ENCODE measurements at places on chromosomes 2 and 18.

- no peak for DNase-seq
These were observed 360.6 kb downstream of the RND3 start for GRCh38 chr2:150126839-150127238.

DNA sequence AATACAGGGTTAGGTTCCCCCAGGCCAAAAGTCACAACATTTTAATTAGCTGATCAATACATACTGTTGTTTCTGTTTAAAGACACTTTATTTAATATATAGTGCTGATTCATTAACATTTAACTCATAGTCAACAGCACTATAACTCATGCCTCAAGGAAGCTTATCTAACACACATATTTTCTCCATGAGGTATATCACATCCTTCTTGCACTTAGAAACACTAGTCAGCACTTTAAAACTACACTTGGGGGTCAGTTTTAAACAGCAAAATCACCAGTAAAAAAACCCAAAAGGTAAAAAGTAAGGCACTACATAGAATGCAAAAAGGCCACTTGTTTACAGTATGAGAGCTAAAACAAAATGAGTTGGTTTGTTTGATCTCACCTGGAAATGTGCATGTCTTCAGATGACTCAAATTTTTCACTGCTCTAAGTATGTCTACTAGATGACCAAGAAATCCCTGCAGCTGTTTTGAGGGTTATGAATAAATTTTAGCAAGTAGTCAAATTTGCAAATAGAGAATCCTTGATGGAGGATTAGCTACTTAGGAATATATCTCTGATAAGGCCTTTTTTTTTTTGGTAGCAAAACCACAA lies 54.1 kb upstream of the EPB41L5 start:
- no peak for DNase-seq

DNA sequence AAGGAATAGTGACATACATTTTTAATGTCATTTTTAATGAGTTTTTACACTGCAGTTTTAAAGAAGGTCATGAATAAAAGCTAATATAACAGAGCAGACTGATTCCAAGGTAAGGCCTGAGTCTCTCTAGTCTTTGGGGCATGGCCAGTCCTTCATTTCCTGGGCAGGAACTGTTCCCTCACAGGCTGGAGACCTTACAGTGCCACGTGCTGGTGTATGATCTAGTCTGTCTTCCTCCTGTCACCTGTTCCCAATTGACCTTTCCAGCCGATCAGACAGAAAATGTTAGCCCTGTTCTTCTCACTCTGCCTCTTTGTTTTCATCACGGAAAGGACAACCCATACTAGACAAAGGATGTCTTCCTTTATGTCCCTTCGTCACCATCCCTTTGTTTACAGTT lies 33.6 kb downstream of the ZCCHC2 start:
- no peak for DNase-seq

- DNase-seq: no peak
These were observed 403 bp downstream of the PNO1 start for GRCh38 chr2:68158134-68158447.

GRCh38 chr2:7840651-7841380 lies 841.0 kb upstream of the ID2 start:
- DNase-seq: no peak

DNA sequence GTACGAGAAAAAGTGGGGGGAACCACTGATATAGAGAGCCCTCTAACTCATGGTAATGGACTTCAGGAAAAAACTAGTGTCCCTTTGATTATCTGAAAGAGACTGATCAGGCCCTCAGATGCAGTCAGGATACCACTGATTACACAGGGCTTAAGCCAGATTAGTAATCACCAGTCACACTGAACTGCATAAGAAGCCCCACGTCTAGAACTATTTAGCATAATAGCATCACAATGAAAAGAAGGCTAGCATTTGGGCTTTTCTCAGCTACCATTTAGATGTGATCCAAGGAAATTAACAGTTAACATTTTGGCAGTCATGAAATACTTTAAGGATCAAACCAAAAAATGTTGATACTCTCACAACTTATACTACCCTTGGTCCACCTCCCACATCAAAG lies 813.1 kb upstream of the POU3F3 start:
- DNase-seq: no peak

- DNase-seq: no peak
These were observed 2.5 kb downstream of the CHN1 start for GRCh38 chr2:175002547-175003274.

- no peak for DNase-seq
These were observed 33.3 kb downstream of the CCDC85A start for GRCh38 chr2:56217106-56217505.

GRCh38 chr18:48904091-48904490 lies 46.7 kb downstream of the SMAD7 start:
- no peak for DNase-seq

DNA sequence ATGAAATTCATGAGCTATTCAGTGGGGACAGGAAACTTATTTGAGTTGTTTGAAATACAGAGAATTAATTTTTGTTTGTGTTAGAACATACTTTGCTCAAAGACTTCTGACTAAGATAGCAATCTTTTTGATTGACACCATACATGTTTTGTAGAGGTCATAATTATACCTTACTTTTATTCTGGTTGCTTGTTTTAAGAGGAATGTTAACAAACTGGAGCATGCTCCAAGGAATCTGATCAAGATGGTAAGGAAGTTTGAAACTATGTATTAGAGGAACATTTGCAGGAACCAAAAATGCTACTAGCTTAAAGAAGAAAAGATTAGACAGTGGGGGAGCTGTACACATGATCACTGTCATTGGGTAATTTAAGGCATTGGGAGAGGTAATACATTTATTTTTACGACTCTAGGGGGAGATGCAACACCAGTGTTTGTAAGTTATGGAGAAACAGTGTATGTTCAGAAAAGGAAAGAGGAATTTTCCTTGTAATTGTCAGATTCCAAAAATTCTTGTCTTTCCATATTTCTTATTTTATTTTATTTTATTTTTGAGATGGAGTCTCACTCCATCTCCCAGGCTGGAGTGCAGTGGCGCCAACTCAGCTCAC lies 8.0 kb downstream of the AGFG1 start:
- no peak for DNase-seq

DNA sequence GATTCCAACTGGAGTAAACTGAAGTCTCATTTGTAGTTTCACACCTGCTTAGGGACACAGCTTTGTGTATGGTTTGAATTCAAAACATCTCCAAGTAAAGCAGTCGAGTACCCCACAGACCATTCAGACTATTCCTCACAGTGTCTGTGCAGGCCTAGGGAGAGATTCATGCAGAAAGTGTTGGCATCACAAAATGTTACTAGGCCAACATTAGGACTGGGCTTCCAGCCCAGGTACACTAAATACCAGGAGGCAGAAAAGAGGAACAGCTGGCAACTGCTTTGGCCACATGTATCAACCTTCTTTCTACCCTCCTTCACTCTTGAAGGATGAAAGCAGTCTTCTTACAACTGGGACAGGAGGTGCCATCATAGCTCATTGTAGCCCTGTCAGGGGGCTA lies 270.4 kb upstream of the TMEFF2 start:
- DNase-seq: no peak

GRCh38 chr18:49743117-49743567 lies 70.2 kb downstream of the ACAA2 start:
- no peak for DNase-seq

DNA sequence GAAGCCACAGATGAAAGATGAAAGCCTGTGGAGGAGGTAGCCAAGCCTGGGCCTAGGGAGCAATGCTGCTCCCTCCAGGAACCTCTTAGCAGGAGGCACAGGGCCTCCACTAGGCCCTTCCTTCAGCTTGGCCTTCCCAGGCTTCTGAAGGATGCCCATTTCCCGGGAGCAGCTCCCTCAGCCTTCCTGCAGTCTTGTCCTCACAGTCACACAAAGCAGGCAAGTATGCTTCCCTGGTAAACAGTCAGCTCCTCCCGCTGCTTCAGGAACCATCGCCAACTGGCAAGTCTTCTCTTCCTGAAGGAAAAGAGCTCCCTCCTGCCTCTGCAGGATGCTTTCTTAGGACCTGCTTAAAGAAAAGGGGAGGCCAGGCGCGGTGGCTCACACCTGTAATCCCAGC lies 53.2 kb downstream of the SMAD7 start:
- DNase-seq: no peak

DNA sequence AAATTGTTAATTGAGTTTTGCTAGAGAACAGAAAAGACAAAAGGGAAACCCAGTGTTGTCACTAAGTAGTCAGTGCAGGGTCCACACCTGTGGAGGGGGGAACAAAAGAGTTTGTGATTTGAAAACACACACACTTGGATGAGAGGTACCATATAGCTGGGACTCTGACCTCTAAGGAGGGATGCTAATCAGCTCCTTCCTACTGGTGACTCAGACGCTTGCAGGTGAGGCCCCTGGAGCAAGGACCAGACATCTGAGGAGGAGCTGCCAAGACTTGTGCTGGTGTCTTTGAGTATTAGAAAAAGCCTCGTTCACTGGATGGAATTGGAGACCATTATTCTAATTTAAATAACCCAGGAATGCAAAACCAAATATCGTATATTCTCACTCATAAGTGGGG lies 146.4 kb upstream of the MAP2 start:
- no peak for DNase-seq

- no peak for DNase-seq
These were observed 150.7 kb downstream of the DYSF start for GRCh38 chr2:71603851-71604725.

DNA sequence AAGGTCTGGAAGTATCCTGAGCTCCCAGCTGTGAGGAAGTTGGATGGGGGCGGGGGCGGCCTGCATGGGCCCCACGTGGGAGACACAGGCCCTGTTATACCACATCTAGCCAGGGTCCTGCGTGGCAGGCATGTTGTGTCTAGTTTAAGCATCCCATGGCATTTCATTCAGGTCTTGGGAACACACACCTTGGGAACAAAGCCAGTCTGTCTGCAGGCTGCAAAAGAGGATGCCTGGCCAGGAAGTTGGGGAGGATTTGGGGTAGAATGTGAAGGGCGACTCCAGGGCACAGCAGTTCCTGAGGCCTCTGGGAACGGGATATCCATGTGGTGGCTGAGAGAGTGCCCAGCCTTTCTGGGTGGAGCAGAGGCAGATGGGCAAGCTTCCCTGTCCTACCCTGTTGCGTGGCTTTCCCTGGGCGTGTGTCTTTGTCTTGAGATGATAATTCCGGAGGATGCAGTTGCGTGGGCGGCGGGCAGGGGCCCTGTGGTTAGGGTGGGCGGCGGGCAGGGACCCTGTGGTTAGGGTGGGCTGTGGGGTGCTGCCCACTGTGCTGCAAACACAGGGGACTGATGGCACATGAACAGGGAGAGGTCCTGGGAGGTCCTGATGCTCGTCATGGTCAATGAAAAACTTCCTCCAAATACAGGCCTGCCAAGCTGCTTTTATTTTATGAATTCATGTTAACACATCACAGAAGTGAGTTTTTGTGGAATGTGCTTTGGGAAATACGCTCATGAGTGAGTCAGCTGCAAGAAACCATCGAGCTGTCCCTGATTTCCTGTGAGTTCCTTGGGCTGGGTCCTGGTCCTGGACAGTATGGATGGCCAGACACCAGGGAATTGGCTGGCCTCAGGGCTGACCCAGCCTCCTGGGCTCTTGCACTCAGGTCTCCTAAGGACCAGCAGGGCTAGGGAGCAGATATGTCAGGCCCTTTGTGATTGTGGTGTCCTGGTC lies 90.0 kb upstream of the HS6ST1 start:
- DNase-seq: no peak

DNA sequence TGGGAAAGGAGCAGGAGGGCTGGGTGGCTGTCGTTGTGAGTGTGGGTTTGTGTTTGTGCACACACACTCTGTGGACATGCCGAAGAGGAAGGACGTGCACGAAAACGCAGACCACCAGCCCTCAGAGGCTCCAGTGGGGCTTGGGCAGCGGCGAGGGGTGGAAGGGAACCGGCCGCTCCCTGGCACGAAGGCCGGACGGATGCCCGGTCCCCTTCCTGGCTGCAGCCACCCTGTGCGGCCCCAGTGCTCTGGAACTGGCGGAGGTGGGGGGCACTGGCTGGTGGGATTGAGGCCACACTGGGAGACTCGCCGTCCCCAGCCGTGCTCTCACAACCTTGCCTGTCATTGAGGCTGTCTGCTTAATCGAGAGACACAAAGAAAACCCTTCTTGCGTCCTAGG lies 852.6 kb upstream of the SALL3 start:
- DNase-seq: no peak

DNA sequence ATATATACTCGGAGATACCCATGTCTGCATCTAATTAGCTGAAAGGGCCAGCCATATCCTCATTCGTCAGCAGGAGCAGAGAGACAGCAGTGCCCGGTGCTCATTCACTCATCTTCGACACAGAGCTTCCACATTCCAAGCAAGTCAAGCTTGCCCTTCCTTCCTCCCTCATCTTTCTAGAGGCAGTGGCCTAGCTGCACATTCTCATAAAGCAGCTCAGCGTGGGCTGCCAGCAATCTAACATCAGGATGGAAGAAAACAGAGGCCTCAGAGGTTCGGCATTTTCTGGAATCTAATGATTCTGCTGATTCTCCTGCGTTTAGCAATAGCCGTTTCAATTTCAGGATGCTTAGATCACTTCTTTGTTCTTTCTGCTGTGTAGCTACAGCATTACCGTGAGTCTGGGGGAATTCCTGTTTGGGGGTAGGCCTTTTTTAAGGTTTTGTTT lies 68.8 kb downstream of the CLHC1 start:
- no peak for DNase-seq

All from CD4-positive, alpha-beta T cell treated with Interleukin-4 for 4 hours (primary cell).